ENCODE measurements at places on chromosomes 6 and 20. TPM values are rescaled to one million over a fixed set of nuclear protein-coding genes. Genes with fewer than 3 reads are reported as not detected.

The LAMP5 gene
- total RNA-seq: 19.6 TPM

The PACRG gene
- 24.0 TPM for total RNA-seq

The SALL4 gene
- total RNA-seq: 0.69 TPM

The COL10A1 gene
- not detected for total RNA-seq

The BPIFA1 gene
- not detected for total RNA-seq

The ABT1 gene
- 8.5 TPM for total RNA-seq

The GTF2H4 gene
- total RNA-seq: 26.5 TPM

Measured in diencephalon (tissue), 1 donor.